HCT116 (cell line): ENCODE measurements at places on chromosomes 1 and 21. TPM values are rescaled to one million over a fixed set of nuclear protein-coding genes. Genes with fewer than 3 reads are reported as not detected.

The RSPH1 gene
- total RNA-seq = 1.5 TPM

DNA sequence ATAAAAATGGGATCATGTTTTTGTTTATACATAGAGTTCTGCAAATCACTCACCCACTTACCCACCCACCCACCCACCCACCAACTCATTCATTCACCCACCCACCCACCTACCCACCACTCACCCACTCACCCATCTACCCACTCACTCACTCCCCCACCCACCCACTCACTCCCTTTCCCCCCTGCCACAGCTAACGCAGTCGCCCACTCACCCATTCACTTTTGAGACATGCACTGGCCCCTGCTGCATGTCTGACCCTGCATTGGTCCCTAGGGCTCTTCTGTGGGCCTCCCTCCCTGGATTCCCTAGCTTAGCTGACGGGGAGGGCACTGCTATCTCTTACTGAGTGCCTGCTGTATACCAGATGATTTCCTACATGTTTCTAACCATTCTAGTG lies 100.4 kb upstream of the CSF3R start:
- H3K4me1 ChIP-seq = peaks cover 5% of the 10 kb centered on the region; the same call in 1 of the 2 replicates
- no peaks in the 10 kb centered on the region for H3K27me3 ChIP-seq
- no peak for DNase-seq
- no peak overlapping the region for H3K4me3 ChIP-seq
- no peaks in the 10 kb centered on the region for H3K36me3 ChIP-seq

DNA sequence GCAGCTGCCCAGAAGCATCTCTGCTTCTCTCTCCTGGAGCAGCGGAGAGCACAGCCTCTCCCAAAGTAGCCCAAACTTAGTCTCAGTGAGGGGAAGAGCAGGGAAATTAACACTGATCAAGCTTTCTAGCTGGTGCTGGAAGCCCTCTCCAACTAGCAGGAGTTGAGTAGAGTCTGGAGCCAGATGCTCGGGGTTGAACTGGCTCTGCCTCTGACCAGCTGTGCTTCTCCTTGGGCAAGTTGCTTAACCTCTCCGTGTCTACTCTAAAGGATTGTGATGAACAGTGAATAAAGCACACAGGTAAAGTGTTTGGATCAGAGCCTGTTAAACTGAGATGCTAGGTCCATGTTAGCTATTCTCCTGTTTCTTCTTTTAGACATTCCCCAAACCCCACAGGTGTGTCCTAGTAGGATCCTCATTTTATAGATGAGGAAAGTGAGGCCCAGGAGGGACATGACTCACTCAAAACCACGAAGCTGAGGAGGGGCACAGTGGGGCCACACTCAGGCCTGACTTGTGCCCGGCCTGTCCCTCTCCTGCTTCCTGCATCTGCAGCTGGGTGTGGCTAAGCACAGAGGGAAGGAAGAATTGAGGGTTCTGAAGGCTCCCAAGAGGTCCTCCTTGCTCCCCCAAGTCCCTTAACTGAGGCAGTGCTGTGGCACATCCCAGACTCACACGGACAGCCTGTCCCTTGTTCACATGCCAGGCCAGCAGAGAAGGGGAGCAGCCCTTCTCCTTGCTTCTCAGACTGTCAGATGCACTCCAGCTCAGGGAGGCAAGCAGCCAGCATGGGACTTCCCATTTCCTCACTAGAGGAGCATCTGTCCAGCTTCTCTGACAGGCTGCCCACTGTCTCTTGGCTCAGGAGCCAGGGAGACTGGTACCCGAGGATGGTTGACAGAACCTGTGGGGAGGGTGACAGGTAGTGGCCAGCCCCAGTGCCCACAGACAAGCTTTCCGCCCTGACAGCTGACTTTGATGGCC lies 152.0 kb upstream of the IGSF21 start:
- H3K27me3 ChIP-seq = peaks cover 44% of the 10 kb centered on the region
- no peak overlapping the region for H3K4me3 ChIP-seq
- H3K36me3 ChIP-seq = no peaks in the 10 kb centered on the region
- DNase-seq = no peak
- H3K27ac ChIP-seq = no peak overlapping the region

DNA sequence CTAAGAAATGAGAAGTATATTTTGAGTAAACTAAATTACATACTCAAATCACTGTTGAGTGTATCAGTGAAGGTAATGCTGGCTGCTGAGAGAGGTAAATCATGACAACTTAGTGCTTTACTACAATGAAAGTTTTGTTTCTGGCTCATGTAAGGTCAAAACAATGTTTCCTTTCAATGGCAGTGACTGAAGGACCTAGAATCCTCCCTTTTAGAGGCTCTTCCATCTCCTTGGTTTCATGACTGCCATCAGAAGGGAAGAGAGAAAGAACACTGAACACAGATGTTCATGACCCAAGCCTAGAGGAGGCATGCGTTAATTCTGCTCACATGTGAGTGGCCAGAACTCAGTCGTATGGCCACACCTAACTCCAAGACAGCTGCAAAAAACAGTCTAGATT lies 130.6 kb downstream of the AKT3 start:
- H3K27ac ChIP-seq = no peak overlapping the region
- H3K36me3 ChIP-seq = no peaks in the 10 kb centered on the region
- peaks cover 18% of the 10 kb centered on the region for H3K27me3 ChIP-seq
- DNase-seq = no peak

DNA sequence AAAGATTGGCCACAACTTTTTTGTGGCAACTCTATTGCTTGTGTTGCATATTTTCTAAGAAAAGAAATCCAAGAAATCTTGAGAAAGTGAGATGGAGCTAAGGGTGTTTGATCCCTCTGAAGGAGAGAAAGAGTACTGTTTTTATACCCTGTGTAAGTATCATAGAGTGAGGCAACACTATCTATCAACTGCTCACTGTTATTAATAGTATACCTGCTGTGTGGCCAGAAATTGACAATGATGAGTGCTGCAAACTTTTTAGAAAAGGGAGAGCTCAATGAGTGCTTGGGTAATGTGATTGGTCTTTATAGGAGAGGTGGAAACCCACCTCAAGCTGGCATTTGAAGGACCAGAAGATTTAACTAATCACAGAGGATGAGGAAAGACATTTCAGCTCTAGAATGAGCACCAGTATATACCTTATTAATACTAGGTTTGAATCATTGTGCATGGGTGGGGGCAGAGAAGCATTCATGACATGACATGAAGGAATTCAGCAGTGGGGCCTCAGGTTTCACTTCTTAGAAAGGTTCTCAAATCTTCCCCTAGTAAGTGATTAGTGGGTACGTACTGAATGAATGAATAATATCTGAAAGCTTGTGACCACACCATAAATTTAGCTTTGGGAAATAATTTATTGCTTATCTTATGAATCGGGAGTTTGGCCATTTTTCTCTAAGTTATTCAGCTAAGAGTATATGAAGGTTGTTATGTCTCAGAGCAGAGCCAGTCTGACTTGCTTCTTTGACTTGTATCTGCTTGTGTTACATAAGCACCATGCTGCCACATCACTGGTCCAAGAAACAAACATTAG lies 169.2 kb upstream of the SGIP1 start:
- H3K27me3 ChIP-seq = no peaks in the 10 kb centered on the region
- peaks cover 77% of the 10 kb centered on the region for H3K36me3 ChIP-seq
- no peak overlapping the region for H3K27ac ChIP-seq

DNA sequence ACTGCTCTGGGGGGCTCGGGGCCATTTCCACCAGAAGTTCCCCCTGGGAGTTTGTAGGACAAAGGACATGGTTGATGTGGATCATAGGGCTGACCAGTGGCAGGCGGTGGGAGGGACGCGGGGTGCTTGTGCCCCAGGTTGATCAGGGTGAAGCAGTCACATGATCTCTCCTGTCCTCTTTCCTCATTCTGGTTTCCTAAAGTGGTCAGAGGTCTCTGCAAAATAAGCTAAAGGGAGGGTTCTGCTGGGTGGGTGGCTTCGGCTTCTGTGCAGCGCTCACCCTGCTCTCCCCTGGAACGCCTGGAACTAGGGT lies 9.2 kb downstream of the PDXK start:
- no peak for DNase-seq
- H3K36me3 ChIP-seq = 0 out of 2 replicates have a peak, but pooled peaks cover 3% of the 10 kb centered on the region
- peaks cover 47% of the 10 kb centered on the region for H3K4me1 ChIP-seq
- H3K27me3 ChIP-seq = no peaks in the 10 kb centered on the region
- H3K27ac ChIP-seq = peak overlapping the region; percentile 75

- no peaks in the 10 kb centered on the region for H3K36me3 ChIP-seq
- no peaks in the 10 kb centered on the region for H3K27me3 ChIP-seq
- H3K4me1 ChIP-seq = no peaks in the 10 kb centered on the region
- no peak overlapping the region for H3K27ac ChIP-seq
- DNase-seq = no peak
Observed at GRCh38 chr1:64192290-64192689, 11.1 kb upstream of the UBE2U start.

DNA sequence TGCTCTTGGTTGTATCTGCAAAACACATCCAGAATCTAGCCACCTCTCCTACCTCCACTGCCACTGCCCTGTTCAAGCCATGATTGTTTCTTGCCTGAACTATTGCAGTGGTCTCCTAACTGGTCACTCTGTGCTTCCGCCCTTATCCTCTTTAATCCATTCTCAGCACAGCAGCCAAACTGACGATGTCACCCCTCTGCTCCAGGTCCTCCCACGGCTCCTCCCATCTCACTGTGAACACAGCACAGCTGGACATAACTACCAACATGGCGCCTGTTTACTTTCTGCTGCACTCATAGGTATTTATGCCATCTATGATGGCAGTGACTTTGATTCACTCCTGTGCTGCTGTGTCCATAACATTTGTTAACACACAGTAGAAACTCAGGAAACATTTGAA lies 406.7 kb downstream of the DISC1 start:
- H3K36me3 ChIP-seq = no peaks in the 10 kb centered on the region
- H3K4me3 ChIP-seq = no peak overlapping the region
- peaks cover 21% of the 10 kb centered on the region for H3K27me3 ChIP-seq
- no peaks in the 10 kb centered on the region for H3K4me1 ChIP-seq

The SH2D2A gene
- total RNA-seq = 4.8 TPM

GRCh38 chr1:48216941-48217340 lies 5.6 kb upstream of the SLC5A9 start:
- 0 out of 2 replicates have a peak, but pooled peaks cover 4% of the 10 kb centered on the region for H3K27me3 ChIP-seq
- no peak for DNase-seq
- no peaks in the 10 kb centered on the region for H3K4me1 ChIP-seq

The PRR9 gene
- not detected for total RNA-seq
